ENCODE measurements at places on chromosomes 16 and 17.

DNA sequence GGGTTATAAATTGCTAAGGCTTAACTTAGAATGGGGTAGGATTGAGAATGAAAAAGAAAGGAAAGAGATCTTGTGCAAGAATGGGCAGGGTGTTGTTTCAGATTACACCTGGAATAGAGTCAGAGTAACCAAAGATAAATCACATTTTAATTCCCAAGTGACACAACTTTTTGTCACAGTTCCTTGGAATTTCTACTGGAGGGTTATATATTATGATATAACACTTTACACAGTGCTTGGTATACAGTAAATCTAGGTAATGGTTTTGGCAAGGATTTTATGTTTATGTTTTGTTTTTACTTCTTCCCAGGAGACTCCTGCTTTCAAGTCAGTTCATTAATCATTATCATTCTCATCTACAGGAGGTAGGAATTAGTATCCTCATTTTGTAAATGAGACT lies 115.7 kb upstream of the KCNJ16 start:
- DNase-seq, result no peak

DNA sequence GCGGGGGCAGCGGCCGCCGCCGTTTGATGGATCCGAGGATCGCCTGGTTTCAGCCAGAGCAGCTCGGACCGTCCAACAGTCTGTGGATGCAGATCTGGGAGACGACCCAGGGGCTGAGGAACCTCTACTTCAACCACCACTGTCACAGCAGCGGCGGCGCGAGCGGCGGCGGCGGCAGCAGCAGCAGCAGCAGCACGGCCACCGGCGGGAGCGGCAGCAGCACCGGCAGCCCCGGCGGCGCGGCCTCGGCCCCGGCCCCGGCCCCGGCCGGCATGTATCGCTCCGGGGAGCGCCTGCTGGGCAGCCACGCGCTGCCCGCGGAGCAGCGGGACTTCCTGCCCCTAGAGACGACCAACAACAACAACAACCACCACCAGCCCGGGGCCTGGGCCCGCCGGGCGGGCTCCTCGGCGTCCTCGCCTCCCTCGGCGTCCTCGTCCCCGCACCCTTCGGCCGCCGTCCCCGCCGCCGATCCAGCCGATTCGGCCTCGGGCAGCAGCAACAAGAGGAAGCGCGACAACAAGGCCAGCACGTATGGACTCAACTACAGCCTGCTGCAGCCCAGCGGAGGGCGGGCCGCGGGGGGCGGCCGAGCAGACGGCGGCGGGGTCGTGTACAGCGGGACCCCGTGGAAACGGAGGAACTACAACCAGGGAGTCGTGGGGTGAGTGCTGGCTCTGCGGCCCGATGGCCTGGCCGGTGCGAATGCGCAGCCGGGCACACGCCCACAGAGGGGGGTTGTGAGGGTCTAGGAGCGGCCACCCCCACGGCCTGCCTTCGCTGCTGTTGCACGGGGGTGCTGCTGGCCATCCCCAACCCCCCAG lies 702 bp downstream of the TENT4B start:
- DNase-seq, result peak; percentile 47

- no peak for DNase-seq
Observed at GRCh38 chr16:49012961-49013726, 268.5 kb downstream of the CBLN1 start.

DNA sequence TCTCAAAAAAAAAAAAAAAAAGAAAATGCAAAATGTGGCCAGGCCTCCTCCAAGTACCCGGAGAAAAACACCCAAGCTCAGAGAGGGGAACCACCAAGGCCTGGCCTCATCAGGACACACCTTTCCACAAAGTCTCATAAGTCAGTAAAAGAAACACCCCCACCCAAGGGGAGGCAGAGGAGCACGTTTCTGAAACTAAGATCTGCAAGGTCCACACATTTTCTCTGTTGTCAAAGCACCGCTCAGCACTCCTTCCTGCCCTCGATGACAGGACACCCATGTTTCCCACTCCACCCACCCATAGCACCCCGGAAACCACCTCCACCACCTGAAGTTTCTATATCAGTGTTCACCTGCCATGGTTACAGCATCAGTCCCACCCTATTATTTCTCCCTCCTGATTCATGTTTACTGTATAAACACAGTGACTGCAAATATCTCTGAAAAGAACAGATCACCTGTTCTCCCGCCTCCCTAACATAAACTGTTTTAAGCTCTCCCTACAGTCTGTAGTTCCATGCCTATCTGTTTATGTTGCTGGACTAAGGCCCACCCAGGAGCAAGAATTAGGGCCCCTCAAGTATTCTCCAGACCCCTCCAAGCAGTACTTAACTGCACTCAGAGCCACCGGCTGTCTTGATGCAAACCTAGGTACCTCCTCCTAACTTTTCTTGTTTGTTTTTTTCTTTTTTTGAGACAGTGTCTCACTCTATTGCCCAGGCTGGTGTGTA lies 2.0 kb downstream of the CORO7 start:
- DNase-seq, result peak; percentile 95

DNA sequence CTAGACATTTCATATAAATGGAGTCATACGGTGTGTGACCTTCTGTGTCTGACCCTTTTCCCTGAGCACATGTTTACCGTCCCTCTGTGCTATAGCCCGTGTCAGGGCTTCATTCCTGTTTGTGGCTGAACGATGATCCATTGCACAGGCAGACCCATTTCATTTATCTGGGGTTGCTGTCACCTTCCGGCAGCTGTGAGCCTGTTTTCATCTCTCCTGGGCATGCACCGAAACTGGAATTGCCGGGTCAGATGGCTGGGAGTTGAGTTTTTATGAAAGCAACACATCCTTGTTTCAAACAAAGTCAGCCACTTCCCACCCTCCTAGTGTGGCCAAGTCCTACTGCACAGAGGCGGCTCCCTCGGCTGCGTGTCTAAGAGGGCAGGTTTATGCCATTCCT lies 25.5 kb downstream of the BAIAP2 start:
- DNase-seq, result no peak

DNA sequence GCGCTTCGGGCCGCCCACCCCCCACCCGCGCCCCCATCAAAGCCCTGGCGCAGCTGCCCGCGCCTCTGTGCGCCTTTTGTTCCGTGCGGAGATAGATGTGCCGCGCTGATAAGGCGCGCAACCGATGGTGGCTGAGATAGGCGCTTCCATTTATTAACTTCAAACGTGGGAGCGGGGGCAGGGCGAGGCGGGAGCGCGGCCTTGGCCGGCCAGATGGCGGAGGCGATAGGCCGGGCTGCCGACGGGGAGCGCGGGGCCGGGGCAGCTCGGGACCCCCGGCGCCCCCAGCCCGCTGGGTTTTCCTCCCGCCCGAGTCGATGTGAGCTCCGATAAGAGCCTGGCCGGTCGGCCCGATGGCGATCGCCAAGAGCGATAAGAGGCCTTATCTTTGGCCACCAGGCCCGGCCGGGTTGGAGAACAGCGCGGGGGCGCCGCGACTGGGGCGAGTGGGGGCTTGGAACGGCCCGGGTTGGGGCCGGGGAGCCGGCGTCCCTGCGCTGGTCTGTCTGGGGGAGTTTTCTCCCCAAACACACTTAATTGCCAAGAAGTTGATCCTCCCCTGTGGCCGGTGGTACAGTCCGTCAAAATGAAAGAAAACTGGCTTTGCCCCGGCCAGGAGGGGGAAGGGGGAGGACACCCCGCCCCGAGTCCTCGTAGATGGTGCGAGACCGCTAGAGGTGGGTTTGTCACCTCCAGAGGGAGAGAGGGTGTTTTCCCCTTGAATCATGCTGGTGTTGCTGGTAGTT lies 2.7 kb downstream of the ZFPM1 start:
- DNase-seq, result peak; percentile 88

GRCh38 chr16:25106567-25107465 lies 4.7 kb upstream of the LCMT1 start:
- peak; percentile 89 for DNase-seq

DNA sequence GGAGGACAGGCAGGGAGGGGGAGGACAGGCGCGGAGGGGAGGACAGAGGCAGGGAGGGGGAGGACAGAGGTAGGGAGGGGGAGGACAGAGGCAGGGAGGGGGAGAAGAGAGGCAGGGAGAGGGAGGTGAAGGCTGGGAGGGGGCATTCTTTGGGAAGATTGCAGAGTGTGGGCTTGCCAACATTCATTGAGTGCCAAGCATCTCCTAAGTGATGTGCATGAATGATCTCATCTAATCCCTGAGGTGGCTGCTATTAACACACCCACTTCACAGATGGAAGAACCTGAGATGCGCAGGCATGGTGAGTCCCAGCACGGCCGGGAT lies 58.3 kb downstream of the NT5M start:
- no peak for DNase-seq

GRCh38 chr16:57982385-57982784 lies 11.5 kb upstream of the CNGB1 start:
- no peak for DNase-seq

- peak; percentile 5 for DNase-seq
Observed at GRCh38 chr16:47568351-47568750, 107.2 kb downstream of the PHKB start.

- no peak for DNase-seq
Observed at GRCh38 chr17:77729587-77729986, 228.9 kb upstream of the TNRC6C start.

GRCh38 chr17:11921296-11921695 lies 76.0 kb downstream of the ZNF18 start:
- no peak for DNase-seq

Measured in activated CD4-positive, alpha-beta T cell treated with anti-CD3 and anti-CD28 coated beads, Interleukin-2, Interleukin-6, amounts not matched to agents 100 ng/mL and 50 ng/mL, durations not matched to agents 16 hours and 8 hours (primary cell).